Lung microvascular endothelial cell (primary cell): ENCODE measurements at places on chromosomes 1 and 21. TPM values are rescaled to one million over a fixed set of nuclear protein-coding genes. Genes with fewer than 3 reads are reported as not detected.

GRCh38 chr1:213724640-213725536 lies 262.9 kb upstream of the PROX1 start:
- no peak for DNase-seq

DNA sequence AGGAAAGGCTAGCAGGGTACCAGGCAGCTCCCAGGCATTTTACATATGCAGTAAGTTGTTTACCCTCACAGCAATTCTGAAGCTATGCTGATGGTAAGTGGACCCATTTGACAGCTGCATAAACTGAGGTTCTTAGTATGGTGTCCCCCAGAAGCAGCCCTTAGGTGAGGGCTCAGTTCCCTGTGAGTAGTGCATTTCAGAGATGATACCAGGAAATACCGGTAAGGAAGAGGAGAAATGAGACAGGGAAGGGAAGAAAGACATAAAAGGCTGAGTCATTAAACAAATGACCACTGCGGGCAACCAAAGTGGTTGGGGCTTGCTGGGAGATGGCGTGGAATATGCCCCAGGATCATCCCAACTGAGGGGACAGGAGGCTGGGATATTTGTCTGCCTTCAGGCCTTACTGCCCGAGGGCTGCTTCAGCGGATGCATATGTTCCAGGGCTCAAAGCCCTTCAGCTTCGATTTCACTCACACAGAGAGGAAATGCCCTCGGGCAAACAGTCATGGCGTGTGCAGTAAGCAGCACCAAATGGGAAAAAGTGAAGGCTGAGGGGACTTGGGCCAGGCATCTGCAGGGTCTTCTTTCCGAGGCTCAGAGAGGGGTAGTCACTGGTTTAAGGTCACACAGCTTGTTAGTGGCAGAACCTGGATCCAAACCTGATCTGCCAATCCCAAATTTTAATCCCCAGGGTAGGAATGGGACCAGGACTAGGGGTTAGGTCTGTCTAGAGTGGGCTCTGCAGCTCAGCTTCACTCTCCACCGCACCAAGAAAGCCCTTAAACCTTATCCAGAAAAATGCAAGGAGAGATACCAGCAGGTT lies 133.7 kb upstream of the RUNX3 start:
- no peak for DNase-seq

GRCh38 chr1:156123356-156124196 lies 9.1 kb downstream of the LMNA start:
- DNase-seq = peak; percentile 97

GRCh38 chr1:30864681-30865080 lies 43.9 kb downstream of the SDC3 start:
- DNase-seq = no peak

DNA sequence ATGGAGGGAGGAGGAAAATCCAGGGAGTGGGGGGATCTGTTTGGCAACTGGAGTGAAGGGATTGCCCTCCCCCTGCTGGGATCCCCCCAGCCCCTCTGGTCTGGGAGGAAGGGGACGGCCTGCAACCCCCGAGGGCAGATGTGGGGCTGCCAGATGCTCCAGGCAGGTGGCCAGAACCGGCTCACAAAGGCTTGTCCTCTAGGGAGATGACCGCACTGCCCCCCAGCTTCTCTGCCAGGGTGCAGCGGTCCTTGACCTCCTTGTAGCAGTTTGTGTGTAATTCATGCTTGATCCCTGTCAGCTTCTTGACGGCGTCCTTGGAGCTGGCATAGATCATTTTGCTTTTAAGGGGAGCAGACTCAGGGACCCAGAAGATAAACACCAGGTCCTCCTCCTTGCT lies 69.2 kb downstream of the ROR1 start:
- DNase-seq = no peak

GRCh38 chr1:46689356-46689755 lies 17.7 kb downstream of the TEX38 start:
- peak; percentile 72 for DNase-seq

- no peak for DNase-seq
Observed at GRCh38 chr1:193325042-193325441, 138.6 kb upstream of the B3GALT2 start.

DNA sequence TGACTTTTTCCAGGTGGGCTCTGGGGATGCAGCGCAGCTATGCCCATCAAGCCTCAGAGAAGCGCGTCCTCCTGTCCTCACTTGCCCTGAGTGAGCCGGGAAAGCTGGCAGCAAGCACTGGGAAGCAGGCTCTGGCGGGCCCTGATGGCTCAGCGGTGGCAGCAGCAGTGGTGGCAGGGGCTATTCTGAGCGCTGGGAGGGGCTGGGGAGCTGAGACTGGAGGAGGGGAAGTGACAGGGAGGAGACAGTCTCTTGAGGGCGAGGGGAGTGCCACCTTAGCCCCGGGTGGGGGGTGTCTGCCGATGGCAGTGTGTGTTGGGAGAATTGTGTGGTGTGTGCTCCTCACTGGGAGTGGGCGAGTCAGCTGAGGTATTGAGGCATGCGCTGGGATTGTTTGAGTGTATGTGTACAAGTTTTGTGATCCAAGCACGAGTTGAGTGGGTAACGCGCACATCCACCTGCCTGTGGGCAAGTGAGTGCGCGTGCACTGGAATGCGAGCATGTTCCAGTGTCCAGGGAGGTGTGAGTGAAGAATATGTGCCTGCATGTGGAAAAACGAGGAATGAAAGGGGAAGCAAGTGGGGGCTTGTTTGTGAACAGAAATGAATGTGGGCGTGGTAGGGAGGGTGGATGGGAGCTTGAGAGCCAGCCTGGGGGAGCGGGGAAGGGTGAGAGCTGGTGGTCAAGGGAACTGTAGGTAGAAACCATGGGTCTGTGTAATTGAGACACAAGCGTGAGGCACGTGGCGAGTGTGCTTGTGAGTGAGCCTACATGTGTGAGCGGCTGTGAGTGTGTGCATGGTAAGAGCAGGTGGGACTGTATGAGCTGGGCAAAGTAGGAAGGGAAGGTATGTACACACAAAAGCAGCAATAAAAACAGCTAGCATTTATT lies 2.9 kb upstream of the FOXO6 start:
- DNase-seq = no peak

GRCh38 chr1:33272930-33273329 lies 16.6 kb downstream of the ZNF362 start:
- no peak for DNase-seq

DNA sequence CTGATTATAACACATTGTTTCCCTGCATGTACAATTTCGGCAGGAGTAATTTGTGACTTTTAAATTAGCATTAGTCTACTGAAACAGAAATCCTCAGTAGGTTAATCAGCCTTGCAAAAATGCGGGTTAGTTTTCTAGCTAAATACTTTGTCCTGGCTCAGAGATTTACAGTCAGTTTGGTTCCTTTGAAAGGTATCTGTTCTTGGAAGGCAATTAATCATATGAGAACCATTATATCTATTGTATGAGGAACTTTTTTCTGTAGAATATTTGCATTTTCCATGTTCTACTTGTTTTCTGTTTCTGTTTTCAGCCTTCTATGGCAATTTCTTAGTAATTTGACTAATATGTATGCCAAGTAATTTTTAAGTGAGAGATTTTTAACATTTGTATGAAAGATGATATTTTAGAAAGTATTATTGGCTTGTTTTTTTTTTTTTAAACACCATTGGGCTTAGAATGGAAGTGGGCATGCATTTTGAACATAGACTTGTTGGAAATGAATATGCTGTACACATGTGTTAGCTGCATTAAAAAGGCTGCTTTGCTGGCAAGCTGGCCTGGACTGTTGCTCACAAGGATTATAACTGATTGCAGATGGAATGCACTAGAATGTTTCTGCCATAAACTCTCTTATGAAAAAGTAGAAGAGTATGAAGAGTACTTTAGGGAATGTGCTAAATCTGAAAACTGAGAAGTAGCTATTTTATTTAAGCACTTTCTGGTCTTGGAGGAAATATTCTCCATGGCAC lies 26.2 kb downstream of the KIF1B start:
- DNase-seq = no peak

- no peak for DNase-seq
Observed at GRCh38 chr1:38125837-38126520, 79.4 kb upstream of the POU3F1 start.

DNA sequence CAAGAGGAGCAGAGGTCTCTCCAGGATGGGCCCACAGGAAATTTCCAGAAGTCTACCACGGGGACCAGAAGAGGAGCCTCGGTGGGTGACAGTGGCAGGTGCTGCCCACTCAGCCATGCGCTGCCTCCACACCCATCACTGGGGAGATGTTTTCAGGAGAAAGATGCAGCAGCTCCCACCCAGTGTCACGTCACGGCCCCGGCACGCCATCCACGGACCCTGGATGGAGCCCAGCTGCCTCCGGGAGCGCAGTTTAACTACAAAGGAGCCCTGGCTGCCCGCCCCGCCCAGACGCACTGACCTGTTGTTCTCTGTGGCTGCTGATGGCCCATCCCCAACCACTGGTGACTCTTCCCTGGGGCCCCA lies 6.8 kb downstream of the TSPEAR start:
- DNase-seq = no peak

GRCh38 chr1:231139659-231140654 lies 21.9 kb upstream of the TRIM67 start:
- peak; percentile 19 for DNase-seq

- no peak for DNase-seq
Observed at GRCh38 chr1:175341631-175342429, 149.3 kb upstream of the KIAA0040 start.

DNA sequence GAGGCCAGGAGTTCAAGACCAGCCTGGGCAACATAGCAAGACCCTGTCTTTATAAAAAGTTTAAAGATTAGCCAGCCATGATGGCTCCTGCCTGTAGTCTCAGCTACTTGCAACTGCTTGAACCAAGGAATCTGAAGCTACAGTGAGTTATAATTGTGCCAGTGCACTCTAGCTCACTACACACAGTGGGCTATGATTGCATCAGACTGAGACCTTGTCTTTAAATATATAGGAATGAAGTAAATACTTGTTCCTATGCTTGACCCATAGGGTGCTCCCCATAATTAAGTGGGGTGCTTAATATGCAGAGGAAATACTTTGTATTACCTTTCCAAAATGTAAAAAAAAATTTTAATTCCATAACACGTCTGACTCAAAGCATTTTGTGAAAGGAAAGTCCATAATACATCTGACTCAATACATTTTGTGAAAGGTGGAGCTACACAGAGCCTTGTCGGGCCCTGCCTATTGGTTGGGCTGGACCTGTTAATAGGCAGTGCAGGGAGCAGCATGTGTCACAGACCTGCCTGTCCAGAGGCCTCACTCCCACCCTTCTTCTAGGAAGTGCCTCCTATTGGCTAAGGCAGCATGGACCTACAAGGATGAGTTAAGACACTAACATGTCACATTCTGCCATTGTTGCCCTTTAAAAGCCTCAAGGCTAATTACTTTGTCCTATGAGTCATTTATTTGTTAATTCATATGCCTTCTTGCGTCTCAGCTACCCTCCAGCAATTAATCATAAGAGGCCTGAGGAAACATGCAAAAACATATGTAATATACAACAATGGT lies 33.6 kb downstream of the CD58 start:
- peak; percentile 73 for DNase-seq

- no peak for DNase-seq
Observed at GRCh38 chr1:84933011-84933611, 40.1 kb upstream of the LPAR3 start.

- DNase-seq = no peak
Observed at GRCh38 chr21:41562101-41563000, 54.4 kb upstream of the TMPRSS2 start.

DNA sequence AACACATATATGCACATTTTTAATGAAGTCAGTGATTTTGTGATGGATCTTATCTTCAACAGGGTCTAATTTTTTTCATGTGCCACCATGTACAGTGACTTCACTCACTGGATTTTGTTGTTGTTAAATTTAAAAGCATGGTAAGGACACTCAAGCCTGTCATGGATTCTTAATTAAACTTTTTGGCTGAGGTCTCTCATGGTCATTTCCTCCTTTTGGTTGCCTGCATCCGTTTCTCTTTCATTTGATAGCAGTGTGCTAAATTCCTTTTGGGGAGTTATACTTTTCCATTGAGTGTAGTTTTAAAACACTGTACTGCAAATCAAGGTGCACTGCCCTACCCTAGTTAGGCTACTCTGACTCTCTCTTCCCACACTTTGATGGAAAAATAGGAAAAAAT lies 13.2 kb upstream of the CRB1 start:
- no peak for DNase-seq

GRCh38 chr1:208029381-208030287 lies 118.7 kb upstream of the CD34 start:
- DNase-seq = peak; percentile 83

DNA sequence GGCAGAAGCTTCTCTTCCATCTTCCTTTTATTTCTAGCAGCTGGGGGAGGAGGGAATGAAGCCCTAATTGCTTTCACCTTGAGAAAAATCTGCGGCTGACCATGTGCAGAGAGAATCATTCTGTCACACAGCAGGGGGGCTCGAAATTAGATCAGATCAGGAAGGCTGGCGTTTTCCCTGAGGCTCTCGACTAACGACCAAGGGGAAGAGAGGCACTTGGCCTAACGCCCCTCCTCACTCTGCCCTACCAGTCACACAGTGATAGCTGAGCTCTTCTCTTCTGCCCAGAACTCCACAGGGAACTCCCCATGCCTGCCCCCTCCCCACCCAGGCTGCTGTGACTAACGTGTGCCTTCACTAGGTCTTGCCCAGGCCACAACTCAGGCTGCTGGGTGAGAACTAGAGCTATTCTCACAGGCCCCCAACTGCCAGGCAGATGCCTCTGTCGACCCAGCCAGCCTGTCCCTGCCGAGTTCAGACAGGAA lies 26.5 kb upstream of the KHDRBS1 start:
- no peak for DNase-seq

- no peak for DNase-seq
Observed at GRCh38 chr1:20771780-20772179, 15.3 kb downstream of the HP1BP3 start.

DNA sequence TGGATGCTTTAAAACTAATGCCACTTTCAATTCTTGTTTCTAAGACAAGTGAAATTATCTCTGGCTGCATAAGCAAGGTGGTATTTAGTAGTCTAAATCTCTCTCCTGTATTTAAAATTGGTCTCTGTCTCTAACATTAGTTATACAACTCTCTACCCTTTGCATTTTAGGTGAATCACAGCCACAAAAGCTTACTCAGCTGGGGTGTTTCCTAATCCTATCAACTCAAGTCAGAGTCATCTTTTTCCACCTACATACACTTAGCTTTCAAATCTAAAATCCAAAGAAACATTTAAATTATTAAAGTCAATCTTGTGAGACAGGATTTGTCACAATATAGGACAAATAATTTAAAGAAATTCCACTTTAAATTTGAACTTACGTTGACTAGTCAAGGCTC lies 255.1 kb upstream of the CXADR start:
- no peak for DNase-seq

GRCh38 chr21:18253221-18253620 lies 8.6 kb downstream of the CHODL start:
- no peak for DNase-seq

- no peak for DNase-seq
Observed at GRCh38 chr1:151309811-151310323, 17.3 kb downstream of the PI4KB start.

GRCh38 chr1:102190429-102190828 lies 193.7 kb upstream of the OLFM3 start:
- DNase-seq = no peak

GRCh38 chr1:113616156-113616555 lies 143.1 kb downstream of the PHTF1 start:
- DNase-seq = no peak

Gene HTR6
- not detected in 2 replicates for total RNA-seq

Gene MLLT11
- 1.4 and 2.8 TPM in 2 replicates for total RNA-seq

Gene C1QTNF12
- total RNA-seq = 0.20 and 0.22 TPM in 2 replicates

Gene SLC16A4
- 0.20 and 0.65 TPM in 2 replicates for total RNA-seq
